ENCODE measurements at places on chromosomes 2 and 18. TPM values are rescaled to one million over a fixed set of nuclear protein-coding genes. Genes with fewer than 3 reads are reported as not detected.

Gene PID1
- total RNA-seq, result 11.4 TPM

Gene GKN1
- not detected for total RNA-seq

Gene PDE1A
- 26.8 TPM for total RNA-seq

Gene ECEL1
- not detected for total RNA-seq

Gene EVX2
- not detected for total RNA-seq

Gene KCNS3
- 0.70 TPM for total RNA-seq

Gene ST6GAL2
- 0.47 TPM for total RNA-seq

Gene TMEM17
- total RNA-seq, result 1.4 TPM

Gene NAT8
- not detected for total RNA-seq

Gene RNF144A
- total RNA-seq, result 1.7 TPM

Gene MPP4
- 1.4 TPM for total RNA-seq

Gene SP3
- 63.0 TPM for total RNA-seq

Gene AQP12B
- total RNA-seq, result not detected

Gene RBM44
- 0.30 TPM for total RNA-seq

Gene TMEM200C
- total RNA-seq, result 0.83 TPM

Gene IL36A
- not detected for total RNA-seq

Gene TRIM43
- total RNA-seq, result not detected

Gene FHL2
- total RNA-seq, result 119 TPM

Gene AAMP
- 137 TPM for total RNA-seq

Gene ABCB6
- 25.9 TPM for total RNA-seq

Gene GALR1
- under 0.01 TPM for total RNA-seq

Gene RNF25
- 30.5 TPM for total RNA-seq

Gene NDUFS1
- total RNA-seq, result 125 TPM

Gene EMX1
- not detected for total RNA-seq

Gene CABYR
- total RNA-seq, result 2.0 TPM

Gene CCDC102B
- 7.6 TPM for total RNA-seq

Gene PAX8
- total RNA-seq, result not detected

Gene SIX3
- total RNA-seq, result not detected

Gene NFE2L2
- 53.1 TPM for total RNA-seq

Gene INSIG2
- 13.9 TPM for total RNA-seq

Gene DSG1
- not detected for total RNA-seq

Gene CYS1
- total RNA-seq, result 1.6 TPM

Gene UGT1A1
- total RNA-seq, result not detected

Gene TBR1
- total RNA-seq, result not detected

Gene CXCR1
- total RNA-seq, result not detected

Gene TOGARAM2
- not detected for total RNA-seq

Gene ADAM23
- total RNA-seq, result 2.4 TPM

Gene ALK
- under 0.01 TPM for total RNA-seq

Gene FBXO41
- 0.23 TPM for total RNA-seq

Gene TMEM198
- 1.3 TPM for total RNA-seq

Gene SPR
- total RNA-seq, result 32.2 TPM

Gene ABCG5
- total RNA-seq, result not detected

Gene CRACDL
- not detected for total RNA-seq

Gene CACNB4
- total RNA-seq, result 0.15 TPM

Gene STAM2
- total RNA-seq, result 29.0 TPM

Gene ANTXR1
- 90.3 TPM for total RNA-seq

Gene PLEK
- total RNA-seq, result not detected

Gene RGPD4
- not detected for total RNA-seq

Gene SERPINB5
- not detected for total RNA-seq

Gene CTAGE1
- not detected for total RNA-seq

Gene CPLX4
- total RNA-seq, result not detected

Gene KCTD18
- 18.2 TPM for total RNA-seq

Gene METTL5
- total RNA-seq, result 32.7 TPM

Gene DAPL1
- not detected for total RNA-seq

Gene CGREF1
- 15.8 TPM for total RNA-seq

Gene ZSWIM2
- total RNA-seq, result not detected

Gene CIDEA
- total RNA-seq, result not detected

Gene CHRND
- not detected for total RNA-seq

All from smooth muscle cell of the coronary artery (primary cell).